ENCODE measurements at places on chromosomes 16 and 17. TPM values are rescaled to one million over a fixed set of nuclear protein-coding genes. Genes with fewer than 3 reads are reported as not detected.

The PLEKHM1 gene
- 50.7 TPM for total RNA-seq

- H3K36me3 ChIP-seq: no peaks in the 10 kb centered on the region
- H3K27ac ChIP-seq: no peak overlapping the region
- H3K27me3 ChIP-seq: no peaks in the 10 kb centered on the region
- H3K4me1 ChIP-seq: no peaks in the 10 kb centered on the region
Observed at GRCh38 chr16:12468552-12468951, 335.1 kb downstream of the CPPED1 start.

DNA sequence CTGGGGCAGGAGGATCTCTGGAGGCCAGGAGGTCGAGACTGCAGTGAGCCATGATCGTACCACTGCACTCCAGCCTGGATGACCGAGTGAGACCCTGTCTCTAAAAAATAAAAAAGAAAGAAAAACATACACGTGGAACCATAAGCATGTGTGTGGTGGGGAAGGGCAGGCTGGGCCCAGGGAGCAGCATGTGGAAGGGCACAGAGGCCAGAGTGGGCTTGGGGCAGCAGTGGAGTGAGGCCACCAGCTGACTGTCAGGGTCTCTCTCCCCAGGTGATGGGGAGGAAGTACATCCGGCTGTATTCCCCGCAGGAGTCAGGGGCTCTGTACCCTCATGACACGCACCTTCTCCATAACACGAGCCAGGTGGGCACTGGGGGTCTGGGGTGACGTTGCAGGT lies 16.8 kb downstream of the KDM8 start:
- no peaks in the 10 kb centered on the region for H3K4me1 ChIP-seq
- H3K4me3 ChIP-seq: no peak overlapping the region
- H3K36me3 ChIP-seq: no peaks in the 10 kb centered on the region

- H3K36me3 ChIP-seq: no peaks in the 10 kb centered on the region
- H3K4me1 ChIP-seq: no peaks in the 10 kb centered on the region
- H3K27me3 ChIP-seq: no peaks in the 10 kb centered on the region
- DNase-seq: no peak
Observed at GRCh38 chr17:32015245-32016013, 8.2 kb downstream of the LRRC37B start.

DNA sequence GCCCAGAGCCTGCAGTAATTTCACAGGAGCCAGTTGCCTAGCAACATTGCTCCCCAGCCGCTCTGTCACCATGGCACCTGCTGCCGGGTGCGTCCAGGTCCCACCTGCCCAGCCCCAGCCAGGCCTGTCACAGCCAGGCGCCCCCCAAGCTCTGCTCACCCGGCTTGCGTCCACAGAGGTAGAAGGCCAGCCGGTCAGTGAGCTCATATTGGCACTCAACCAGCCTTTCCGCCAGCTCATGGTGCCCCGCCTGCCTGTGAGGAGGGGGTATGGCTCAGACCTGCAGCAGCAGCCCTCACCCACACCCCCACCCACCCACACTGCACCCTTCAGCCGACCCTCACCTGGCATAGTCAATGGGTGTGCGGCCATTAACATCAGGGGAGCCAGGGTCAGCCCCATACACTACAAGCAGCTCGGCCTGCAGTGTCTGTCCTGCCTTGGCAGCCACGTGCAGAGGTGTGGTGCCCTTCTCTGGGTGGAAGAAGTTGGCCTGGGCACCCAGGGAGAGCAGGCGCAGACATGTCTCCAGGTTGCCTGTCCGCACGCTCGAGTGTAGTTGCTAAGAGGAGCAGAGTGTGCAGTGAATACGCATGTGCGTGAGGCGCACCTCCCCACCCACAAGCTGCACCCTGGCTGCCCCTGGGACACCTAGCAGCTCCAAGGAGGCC lies 7.7 kb downstream of the GIT1 start:
- peaks cover 6% of the 10 kb centered on the region for H3K4me1 ChIP-seq
- H3K36me3 ChIP-seq: no peaks in the 10 kb centered on the region
- DNase-seq: no peak
- no peaks in the 10 kb centered on the region for H3K27me3 ChIP-seq
- no peak overlapping the region for H3K27ac ChIP-seq

The CD300LD gene
- total RNA-seq: not detected

The MEOX1 gene
- total RNA-seq: 4.1 TPM

Measured in colonic mucosa (tissue), 4 donors.